ENCODE measurements at places on chromosomes 4 and X. TPM values are rescaled to one million over a fixed set of nuclear protein-coding genes. Genes with fewer than 3 reads are reported as not detected.

DNA sequence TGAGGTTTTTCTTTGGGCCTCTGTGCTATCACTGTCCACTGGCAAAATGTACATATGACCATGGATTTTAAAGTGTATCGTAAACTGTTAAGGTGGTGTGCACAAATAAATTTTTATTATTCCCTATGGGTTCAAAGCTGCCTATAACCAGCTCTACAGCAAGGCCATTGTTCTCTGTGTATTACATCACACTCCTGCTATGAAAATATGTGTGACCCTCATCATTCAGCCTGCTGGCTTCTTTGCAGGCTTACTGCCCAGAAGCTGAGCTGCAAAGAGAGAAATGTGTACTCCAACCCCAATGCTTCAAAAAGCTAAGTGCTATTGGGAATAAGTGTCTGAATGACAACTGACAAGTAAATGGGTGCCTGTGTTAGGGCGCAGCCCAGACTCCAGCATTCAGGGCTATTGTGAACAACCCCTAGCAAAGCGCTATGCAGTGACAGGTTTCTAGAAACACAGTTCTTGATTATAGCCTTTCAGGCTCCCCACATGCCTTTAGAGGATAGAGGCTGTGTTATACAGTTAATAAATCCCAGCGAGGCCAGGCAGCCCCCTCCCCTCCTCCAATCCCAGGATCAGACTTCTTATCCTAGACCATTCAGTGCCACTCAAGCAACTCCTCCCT, 220.4 kb upstream of the RADX start:
- DNase-seq, result no peak

- DNase-seq, result no peak
These were observed 101.9 kb downstream of the LNX1 start for GRCh38 chr4:53489279-53489889.

GRCh38 chr4:4203688-4204400, 22.9 kb downstream of the OTOP1 start:
- DNase-seq, result peak; percentile 45

GRCh38 chr4:177376024-177376423, 66.2 kb downstream of the AGA start:
- DNase-seq, result no peak

DNA sequence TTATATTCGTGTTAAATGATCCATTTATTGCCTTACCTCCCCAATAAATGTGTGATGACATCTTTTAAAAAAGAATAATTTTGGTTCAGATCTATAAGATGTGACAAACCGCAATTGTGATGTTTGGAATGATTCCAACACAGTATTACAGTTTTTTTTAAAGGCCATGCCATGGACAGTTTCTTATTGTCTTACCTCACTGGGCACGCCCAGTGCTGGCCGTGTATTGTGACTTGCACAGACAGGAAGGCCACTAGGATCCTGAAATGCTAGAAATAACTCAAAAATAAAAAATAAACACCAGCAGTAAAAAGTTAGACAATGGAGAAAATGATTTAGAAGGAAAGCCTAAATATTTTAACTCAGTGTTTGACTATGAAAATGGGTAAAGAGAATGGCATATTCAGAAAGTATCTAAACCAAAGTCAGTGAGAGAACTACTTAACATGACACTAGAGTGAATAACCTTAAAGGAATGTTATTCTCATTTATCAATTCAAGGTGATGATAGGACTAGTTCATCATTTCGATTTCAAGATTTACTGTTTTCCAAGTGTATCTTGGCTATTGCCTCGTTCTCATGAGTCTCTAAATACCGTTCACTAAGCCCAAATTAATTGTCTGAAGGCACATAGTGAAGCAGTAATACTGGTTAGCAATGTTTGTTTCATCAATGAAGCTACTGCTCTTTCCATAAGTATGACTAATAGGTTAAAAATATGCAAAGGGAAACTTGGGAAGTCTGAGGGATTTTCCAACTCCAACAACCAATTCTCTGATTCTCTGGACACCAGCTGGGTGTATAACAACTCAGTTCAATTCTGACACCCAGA, 46.1 kb upstream of the VEGFC start:
- DNase-seq, result no peak

GPM6B gene
- total RNA-seq, result 308 TPM

TSPAN7 gene
- 102 TPM for total RNA-seq

DNA sequence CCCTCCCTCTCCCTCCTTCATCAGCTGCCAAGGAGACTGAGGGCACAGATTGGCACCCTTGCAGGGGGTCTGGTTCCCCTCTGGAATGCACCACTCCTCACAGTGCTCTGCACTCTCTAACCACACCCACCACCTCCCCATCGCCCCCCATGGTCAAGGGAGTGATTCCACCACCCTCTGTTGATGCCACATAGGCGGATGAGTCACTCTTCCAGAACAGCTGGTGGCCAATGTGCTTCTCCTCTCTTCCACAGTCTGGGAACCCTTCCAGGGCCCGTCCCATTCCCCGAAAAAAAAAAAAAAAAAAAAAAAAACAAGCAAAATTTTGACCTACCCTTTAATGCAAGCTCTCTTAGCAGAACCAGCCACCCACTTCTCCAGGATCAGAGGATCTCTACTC, 341.3 kb upstream of the KLF3 start:
- DNase-seq, result no peak

- DNase-seq, result no peak
These were observed 260.1 kb upstream of the ETNPPL start for GRCh38 chr4:109022961-109023360.

F8A3 gene
- total RNA-seq, result 2.0 TPM

STOX2 gene
- 44.2 TPM for total RNA-seq

Measured in cerebellum (tissue), 4 donors.